ENCODE measurements at places on chromosomes 2 and 18.

- no peak for DNase-seq
Measured at GRCh38 chr2:177964892-177965291, 107.7 kb downstream of the PDE11A start.

DNA sequence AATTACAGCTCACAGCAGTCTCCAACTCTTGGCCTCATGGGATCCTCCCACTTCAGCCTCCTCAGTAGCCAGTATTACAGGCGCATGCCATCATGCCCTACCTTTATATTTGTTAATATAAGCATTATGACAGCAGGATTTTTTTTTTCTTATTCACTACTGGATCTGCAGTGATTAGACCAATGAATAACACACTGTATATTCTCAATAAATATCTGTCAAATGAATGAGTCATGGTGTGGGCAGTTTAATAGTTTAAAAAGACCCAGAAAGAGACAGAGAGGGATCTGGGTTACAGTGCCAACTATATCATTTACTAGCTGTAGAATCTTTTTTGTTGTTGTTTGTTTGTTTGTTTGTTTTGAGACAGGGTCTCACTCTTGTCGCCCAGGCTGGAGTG lies 62.4 kb upstream of the LTBP1 start:
- no peak for DNase-seq

GRCh38 chr2:46831051-46831868 lies 84.3 kb downstream of the MCFD2 start:
- DNase-seq, result no peak

- DNase-seq, result no peak
Measured at GRCh38 chr2:45728458-45728942, 77.0 kb downstream of the PRKCE start.

All from stimulated activated CD4-positive, alpha-beta T cell treated with anti-CD3 and anti-CD28 coated beads, Interleukin-2, amount 100 ng/mL, for 24 hours (primary cell).